Left colon (tissue), 2 donors: ENCODE measurements at places on chromosomes 11 and 22. TPM values are rescaled to one million over a fixed set of nuclear protein-coding genes. Genes with fewer than 3 reads are reported as not detected.

GRCh38 chr22:33271390-33272161 is 213.4 kb upstream of the SYN3 start:
- DNase-seq: peak; percentile 56

DNA sequence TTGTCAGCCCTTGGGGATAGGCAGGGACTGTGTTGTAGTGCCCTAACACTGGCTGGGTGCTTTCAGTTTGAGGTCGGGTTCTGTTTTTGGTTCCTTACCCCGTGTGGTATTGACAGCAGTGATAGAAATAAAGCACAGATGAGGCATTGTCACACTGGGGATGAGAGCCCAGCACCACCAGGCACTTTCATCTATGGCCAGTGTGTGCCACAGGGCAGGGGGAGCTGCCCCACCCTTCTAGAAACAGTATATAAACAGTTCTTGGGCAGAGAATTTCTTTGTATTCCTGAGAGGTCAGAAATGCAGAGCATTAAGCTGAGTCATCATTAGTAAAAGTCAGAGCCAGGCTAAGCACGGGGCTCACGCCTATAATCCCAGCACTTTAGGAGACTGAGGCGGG is 23.1 kb upstream of the CDC42EP2 start:
- no peak for DNase-seq

- no peak for DNase-seq
These were observed 114.0 kb upstream of the CCDC179 start for GRCh38 chr11:22974251-22974650.

GRCh38 chr22:20522134-20523004 is 15.0 kb downstream of the MED15 start:
- no peak for DNase-seq

DNA sequence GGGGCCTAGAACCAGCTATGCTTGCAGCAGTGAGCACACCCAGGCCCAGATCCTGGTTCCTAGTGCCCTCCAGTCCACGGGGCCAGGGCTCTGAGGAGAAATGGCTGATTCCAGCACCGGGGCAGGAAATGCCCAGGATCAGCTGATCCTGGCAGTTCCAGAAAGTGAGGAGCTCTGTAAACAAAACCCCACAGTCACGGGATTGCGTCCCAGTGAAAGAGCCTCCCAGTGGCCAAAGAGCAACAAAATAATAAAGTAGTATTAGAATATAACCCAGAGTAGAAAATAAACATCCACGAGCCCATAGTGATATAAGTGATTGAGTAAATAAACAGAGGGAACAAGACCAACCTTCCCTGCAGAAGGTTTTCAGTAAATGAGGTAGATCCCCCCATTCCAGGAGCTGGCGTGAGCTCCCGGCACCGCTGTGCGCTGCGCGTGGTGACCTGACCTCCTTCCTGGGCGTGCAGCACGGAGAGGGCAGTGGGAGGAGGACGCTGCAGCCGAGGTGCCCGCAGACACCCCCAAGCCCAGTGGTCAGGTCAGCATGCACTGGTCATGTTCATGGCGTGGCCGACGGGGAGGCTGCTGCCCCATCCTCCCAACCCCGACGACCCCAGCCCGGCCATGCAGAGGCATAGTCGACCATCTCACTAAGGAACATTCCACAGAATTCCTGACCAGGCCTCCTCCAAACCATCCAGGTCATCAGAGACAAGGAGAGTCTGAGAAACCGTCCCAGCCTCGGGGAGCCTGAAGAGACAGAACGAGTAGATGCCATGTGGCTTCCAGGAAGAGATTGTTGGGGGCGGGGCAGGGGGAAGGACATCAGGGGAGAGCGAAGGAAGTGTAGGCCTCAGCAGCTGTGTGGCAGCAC is 19.8 kb downstream of the PTDSS2 start:
- DNase-seq: peak; percentile 58

DNA sequence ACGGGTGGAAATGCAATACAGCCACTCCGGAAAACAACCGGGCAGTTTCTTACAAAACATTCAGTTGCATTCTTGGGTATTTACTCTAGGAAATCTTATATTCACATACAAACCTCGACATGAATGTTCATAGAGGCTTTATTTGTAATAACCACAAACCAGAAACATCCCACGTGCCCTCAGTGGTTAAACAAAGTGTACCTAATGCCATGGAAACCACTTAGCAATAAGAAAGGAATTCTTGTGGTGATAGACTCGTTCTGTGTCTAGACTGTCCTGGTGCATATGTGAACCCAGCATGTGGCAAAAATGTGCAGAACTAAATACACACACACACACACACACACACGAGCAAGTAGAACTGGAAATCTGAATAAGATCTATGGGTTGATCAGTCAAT is 1073.3 kb downstream of the TBC1D22A start:
- DNase-seq: no peak

- DNase-seq: peak; percentile 68
These were observed 21.7 kb downstream of the SLC43A1 start for GRCh38 chr11:57493507-57494503.

GRCh38 chr22:17401728-17402127 is 32.5 kb downstream of the CECR2 start:
- no peak for DNase-seq

DNA sequence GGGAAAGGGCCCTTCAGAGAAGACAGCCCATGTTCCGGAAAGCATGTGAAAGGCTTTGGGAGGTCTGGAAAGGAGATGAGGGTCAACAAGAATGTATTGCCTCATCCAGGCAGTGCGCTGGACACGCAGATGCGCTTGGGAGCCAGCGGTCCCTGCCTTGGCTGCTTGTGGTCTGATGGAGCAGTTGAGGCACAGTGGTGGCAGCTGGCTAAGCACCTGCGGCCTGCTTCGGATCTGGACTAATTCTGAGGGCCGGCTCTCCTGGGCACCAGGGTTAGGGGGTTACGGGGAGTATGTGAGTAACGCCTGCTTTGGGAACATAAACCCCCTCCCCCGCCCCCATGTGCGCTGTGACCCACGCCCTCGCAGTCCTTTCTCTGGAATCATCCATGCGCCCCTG is 4.6 kb upstream of the TM7SF2 start:
- DNase-seq: no peak

DNA sequence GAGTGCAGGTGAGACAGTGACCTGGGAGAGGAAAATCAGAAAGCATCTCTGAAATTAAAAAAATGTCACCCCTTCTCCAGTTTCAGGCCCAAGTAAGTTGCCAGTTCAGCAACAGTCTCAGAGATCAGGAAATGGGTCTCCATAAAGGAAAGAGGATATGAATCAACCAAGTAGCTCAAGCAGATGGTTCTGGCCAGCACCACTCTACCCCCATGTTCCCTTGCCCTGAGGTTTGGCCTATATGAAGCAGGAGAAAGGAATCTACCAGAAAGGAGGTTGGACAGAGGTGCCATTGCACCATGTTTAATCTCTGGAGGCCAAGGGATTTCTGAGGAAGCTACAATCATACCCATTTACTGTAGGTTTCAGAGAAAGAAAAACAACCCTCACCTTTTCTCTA is 7.7 kb downstream of the FZD4 start:
- DNase-seq: no peak

- peak; percentile 76 for DNase-seq
These were observed 39.0 kb upstream of the ADA2 start for GRCh38 chr22:17258015-17258787.

- no peak for DNase-seq
These were observed 14.9 kb downstream of the RAC2 start for GRCh38 chr22:37229012-37229804.

GRCh38 chr11:1121331-1121812 is 36.4 kb upstream of the MUC5AC start:
- no peak for DNase-seq

- DNase-seq: peak; percentile 10
These were observed 54.4 kb downstream of the IGLL5 start for GRCh38 chr22:22941831-22942510.

GRCh38 chr11:100980156-100980555 is 149.5 kb downstream of the PGR start:
- no peak for DNase-seq

DNA sequence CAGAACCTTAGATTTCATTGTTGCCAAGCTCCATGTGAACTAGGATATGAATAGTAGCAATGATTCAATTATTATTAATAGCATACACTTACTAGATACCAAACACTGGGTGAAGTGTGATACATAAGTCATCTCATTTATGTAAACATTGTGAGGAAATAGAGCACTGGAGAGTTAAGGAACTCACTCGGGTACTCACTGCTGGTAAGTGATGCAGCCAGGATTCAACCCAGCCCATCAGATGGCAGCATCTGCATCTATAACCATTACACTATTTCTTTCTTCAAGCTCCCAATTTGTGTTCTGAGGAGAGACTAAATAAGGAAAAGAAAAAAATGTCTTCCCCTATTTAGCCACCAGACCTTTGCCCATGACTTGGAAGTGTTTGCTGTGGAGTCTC is 10.2 kb upstream of the ALG8 start:
- DNase-seq: no peak

DNA sequence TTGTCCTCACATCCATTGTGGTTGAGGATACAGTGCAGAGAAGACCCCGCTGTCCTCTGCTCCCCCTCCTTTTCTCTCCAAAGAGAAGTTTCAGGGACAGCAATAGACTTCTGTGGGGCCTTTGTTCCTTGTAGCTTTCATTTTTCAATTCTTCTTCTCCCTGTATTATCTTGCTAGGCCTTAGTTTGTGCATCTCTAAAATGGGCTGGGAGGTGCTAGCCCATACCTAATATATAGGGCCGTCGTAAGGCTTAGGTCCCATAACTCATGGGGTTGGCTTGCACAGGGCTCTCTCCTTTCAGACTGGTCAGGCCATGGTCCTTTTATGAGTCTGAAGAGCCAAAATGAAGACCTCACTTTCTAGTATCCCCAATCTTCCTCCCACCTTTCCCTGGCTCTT is 33.0 kb downstream of the ZBTB16 start:
- DNase-seq: no peak

- DNase-seq: no peak
These were observed 9.4 kb downstream of the IGSF9B start for GRCh38 chr11:133947321-133947756.

DNA sequence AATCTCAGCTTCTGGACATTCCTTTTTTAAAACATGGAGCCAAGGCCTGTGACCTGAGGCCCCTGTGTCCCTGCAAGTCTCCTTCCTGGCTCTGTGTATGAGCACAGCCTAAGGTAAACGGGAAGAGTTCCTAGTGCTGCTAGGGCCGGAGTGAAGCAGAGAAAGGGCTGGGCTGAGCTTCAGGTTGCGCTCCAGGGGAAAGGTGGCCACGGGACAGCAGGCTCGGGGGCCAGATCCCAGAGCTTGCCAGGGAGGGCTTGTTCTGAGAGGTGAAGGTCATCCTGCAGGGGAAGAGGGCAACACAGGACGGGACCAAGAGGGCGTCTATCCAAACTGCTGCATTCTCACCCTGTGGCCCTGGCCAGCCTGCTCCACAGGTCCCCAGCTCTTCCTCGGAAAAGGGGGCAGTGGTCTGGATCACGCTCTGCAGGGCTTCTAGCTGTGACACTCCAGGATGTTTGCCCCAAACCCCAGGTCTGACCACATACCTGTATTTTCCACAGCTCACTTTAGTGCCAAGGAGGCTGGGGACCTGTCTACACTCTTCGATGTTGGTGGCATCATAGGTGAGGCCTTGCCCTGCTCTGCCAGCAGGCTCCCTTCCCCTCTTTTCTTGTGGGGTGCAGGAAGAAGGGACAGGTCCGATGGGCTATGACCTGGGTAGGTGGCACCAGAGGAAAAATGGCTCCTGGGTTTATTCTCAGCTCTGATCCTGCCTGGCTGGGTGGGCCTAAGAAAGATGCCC is 20.4 kb downstream of the SLC37A2 start:
- DNase-seq: no peak

GRCh38 chr11:33984682-33985389 is 66.7 kb upstream of the CAPRIN1 start:
- no peak for DNase-seq

MAPK8IP2 gene
- total RNA-seq: 1.2 TPM

TST gene
- 507 TPM for total RNA-seq

CABP7 gene
- 0.12 TPM for total RNA-seq

PITPNM1 gene
- total RNA-seq: 82.0 TPM

BCO2 gene
- total RNA-seq: 3.4 TPM

PIWIL4 gene
- total RNA-seq: 7.5 TPM

TIGD3 gene
- total RNA-seq: 0.20 TPM

MUC15 gene
- not detected for total RNA-seq

MAP6 gene
- total RNA-seq: 0.58 TPM

CARNS1 gene
- 2.5 TPM for total RNA-seq

PHLDB1 gene
- total RNA-seq: 70.3 TPM

CHADL gene
- total RNA-seq: 2.6 TPM
